NCI-H460 (cell line): ENCODE measurements at places on chromosomes 13 and 19.
A peak's percentile ranks its signal among the peaks of the same experiment; 100 is the strongest.

DNA sequence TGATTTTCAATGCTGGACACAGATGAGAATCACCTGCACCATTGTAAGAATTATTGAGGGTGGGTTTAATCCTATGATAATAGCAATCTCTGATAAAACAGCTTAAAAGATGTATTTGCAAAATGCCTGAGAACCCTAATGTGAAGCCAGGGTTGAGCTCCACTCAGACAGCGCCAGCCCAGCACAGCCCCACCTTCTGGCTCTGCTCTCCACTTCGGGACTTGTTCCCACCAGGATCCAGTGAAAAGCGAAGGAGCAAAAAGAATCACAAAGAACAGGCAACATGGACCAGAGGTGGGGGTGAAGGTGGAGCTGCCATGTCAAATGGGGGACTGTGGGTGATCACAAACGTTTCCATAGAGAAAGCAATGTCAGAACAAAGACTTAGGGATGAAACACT is 18.6 kb upstream of the ZNF816 start:
- DNase-seq, result no peak

GRCh38 chr13:53885997-53886396 is 857.4 kb downstream of the OLFM4 start:
- no peak for DNase-seq

DNA sequence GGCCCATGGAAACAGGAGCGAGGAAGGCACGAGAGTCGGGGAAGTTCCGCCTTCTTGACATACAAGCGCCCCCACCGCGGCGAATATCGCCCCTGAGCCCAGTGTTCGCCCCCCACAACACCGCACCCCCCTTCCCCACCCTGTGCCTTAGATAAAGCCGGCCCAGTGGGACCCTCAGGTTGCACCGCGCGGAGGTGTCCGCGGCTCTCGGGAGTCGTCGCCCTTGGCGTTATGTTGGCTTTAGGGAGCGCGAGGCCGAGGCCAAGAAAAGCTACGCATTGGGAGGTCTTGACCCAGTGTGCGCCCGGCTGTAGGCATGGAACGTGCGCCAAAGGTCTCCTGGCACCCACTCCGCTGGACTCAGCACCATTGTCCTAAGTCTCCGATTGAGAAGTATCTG is 603 bp upstream of the ZNF132 start:
- no peak for DNase-seq

DNA sequence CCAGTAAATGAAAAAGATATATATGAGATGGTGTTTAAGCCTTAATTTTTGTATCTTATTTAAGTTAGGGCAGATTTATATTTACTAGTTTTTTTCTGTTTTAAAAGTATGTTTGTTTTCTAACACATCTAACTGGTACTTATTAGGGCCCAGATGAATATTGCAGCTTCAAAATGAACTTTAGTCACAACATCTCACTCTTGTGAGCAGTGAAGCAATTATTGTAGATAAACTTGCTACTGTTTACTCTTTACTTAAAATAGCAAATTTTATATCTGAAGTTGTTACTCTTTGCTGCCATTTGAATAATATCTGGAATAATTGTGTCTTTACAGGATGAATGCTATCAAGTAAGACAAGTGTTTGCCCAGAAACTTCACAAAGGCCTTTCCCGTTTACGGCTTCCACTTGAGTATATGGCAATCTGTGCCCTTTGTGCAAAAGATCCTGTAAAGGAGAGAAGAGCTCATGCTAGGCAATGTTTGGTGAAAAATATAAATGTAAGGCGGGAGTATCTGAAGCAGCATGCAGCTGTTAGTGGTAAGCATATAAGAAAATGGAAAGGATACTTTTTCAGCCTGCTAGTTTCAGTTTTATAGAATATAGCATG is 166.8 kb downstream of the PDS5B start:
- DNase-seq, result no peak

DNA sequence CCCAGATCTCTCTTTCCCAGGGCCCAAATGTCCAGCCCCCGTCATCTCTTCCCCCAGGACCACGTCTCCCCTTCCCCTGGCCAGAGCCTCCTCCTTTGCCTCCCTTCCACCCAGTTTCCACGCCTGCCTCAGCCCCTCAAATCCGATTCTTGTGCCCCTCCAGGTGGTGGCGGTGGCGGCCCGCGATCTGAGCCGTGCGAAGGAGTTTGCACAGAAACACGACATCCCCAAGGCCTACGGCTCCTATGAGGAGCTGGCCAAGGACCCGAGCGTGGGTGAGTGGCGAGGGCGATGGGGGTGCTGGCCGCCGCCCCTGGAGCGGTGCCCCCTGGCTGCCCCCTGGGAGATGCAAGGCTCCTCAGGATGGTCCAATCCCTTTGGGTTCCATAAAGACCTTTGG is 1.3 kb downstream of the DHDH start:
- no peak for DNase-seq

DNA sequence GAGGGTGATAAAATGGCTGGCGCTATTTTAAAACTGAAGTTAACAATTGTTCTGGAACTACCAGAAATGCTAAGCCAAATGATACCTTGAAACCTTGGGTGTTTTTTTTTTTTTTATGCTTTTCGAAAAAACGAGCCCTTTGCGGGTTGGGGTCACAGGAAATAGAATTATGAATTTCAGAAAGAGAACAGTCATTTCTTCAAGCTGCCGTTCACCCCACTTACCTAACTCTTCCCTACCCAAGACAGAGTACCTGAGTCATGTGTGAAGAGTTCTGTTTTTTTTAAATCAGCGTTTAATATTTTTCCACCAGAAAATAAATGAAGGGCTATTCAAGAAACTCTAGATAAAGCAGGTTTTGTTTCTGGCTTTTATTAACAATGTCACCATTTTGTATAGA is 35.3 kb downstream of the KLF2 start:
- no peak for DNase-seq

- DNase-seq, result no peak
Measured at GRCh38 chr13:51225029-51225428, 2.8 kb downstream of the FAM124A start.

DNA sequence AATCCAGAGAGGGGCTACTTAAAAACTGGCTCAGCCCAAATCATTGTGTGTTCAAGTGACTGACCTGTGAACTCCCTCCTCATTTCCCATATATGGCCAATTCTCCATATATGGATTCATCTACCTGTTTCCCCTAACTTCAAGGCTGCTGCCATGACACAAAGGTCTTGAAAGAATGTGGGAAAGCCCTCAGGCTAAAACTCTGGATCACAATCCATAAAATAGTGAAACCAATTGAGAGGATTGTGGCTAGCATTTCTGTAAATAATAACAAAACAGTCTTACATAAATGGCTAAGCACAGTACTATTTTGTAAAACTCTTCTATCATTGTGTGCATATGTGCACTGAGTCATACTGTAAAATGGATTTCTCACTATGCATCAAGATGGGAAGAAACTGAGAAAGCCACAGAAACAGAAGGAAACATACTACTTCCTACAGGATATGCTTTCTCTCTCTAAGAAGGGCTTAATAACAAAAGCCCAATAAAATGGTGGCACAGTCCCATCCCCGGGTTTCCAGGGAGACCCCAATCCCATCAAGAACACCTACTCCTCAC is 80.5 kb downstream of the FOXO1 start:
- DNase-seq, result no peak

DNA sequence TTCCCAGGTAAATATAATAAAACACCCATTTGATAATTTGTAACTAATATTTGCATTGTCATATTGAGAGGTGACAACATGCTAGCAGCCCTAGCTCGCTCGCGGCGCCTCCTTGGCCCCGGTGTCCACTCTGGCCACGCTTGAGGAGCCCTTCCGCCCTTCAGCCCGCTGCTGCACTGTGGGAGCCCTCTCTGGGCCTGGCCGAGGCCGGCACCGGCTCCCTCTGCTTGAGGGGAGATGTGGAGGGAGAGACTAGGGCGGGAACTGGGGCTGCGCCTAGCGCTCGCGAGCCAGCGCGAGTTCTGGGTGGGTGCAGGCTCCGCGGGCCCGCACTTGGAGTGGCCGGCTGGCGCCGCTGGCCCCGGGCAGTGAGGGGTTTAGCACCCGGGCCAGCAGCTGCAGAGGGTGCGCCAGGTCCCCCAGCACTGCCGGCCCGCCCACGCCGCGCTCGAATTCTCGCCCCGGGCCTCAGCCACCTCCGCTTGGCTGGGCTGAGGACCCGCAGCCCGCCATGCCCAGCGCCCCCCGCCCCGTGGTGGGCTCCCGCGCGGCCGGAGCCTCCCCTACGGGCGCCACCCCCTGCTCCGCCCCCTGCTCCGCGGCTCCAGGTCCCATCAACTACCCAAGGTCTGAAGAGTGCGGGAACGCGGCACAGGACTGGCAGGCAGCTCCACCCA is 594.4 kb downstream of the SLITRK6 start:
- no peak for DNase-seq

- no peak for DNase-seq
Measured at GRCh38 chr13:83987394-83987793, 105.1 kb upstream of the SLITRK1 start.

DNA sequence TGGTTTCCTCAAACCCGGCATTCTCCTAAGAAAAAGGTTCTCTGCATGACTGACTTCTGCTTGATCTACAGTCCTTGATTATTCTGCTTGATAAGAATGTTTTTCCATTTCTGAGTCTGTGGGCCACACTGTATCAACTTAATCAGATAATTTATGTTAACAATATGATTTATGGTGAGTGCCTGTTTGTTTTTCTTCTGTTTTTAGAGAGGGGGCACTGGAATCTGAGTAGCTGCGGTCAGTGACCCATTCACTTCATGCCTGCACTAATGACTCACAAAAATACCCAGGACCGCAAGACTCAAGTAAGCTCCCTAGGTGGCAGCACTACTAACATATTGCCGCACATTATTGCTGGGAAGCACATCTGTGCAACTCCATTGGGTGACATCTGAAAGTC is 542.3 kb upstream of the ATXN8OS start:
- DNase-seq, result peak; percentile 13

DNA sequence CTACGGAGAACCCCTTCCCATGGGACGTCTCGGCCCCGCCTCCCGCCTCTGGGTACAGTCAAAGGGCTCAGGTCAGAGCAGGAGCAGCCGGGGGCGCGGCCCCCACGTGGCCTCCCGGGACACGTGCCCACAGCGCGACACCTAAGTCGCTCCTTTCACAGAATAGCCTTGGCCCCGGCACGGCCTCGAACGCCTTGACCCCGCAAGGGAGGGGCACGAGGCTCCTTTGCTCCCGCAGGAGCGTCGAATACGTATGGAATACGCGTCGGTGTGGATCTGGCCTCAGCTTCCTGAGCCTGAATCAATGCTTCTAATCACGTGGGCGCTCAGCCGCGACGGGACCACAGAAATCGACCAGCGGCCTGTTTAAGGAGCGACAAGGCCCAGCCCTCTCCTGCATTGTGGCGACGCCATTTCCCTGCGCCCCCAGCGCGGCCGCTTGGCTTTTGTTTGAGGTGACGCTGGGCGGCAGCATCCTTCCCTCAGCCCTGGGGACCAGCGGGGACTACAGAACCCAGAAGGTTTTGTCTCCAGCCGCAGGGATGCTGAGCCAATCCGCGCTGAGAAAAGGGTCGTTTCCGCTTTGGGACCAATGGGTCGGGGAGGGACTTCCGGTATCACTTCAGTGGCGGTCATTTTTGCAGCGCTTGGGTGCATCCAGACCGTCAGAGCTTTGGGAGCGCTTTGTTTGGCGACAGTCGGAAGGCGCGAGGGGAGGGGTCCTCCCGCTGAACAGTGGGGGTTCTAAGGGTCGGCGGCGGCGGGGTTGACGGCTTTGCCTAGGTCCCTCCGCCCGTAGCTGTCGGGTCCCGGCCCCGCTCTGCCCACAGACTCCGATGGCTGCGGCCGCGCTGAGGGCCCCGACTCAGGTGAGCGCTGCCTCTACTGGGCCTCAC is at the start of gene ZIK1:
TSS of gene ZIK1 (plus strand) at position 625 of the 896 bp plus-strand sequence. CDS start at position 837, 212 bp downstream.
- DNase-seq, result no peak

DNA sequence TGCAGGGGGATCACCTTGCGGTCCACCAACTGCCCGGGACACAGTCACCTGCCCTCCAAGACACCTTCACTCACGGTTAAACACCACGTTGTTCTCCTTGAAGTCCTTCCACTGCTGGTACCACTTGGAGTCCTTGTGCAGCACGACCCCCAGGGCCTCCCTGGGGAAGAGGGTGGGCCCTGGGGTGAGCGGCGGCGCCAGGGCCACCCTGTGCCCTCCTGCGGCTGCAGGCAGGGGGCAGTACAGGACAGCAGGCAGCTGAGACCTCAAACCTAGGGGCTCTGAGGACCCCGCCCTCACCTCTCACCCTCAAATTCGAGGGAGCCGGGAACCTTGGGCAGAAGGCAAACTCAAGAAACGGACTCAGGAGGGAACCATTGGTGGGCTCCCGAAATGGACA is 7.5 kb upstream of the CTXN1 start:
- no peak for DNase-seq

DNA sequence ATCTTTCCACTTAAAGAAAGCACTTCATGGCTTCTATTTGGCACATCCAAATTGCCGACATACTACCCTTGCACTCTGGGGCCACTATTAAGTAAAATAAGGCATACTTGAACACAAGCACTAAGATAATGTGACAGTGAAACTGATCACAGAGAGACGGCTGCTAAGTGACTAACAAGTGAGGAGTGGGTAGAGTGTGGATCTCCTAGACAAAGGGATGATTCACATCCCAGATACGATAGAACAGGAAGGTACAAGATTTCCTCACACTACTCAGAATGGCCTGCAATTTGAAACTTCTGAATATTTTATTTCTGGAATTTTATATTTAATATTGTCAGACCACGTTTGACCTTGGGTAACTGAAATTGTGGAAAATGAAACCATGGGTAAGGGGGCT is 1721.8 kb upstream of the SPRY2 start:
- DNase-seq, result no peak

- no peak for DNase-seq
Measured at GRCh38 chr19:18205200-18205892, 1.5 kb upstream of the RAB3A start.

DNA sequence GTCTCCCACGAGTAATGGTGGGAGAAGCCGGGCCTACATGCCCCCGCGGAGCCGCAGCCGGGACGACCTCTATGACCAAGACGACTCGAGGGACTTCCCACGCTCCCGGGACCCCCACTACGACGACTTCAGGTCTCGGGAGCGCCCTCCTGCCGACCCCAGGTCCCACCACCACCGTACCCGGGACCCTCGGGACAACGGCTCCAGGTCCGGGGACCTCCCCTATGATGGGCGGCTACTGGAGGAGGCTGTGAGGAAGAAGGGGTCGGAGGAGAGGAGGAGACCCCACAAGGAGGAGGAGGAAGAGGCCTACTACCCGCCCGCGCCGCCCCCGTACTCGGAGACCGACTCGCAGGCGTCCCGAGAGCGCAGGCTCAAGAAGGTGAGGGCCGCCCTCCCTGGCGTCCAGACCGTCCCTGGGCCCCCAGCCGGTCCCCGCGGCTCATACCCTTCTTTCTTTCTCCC is 1.4 kb upstream of the USF2 start:
- DNase-seq, result peak; percentile 20

GRCh38 chr19:49544154-49544553 is 16.4 kb downstream of the RCN3 start:
- no peak for DNase-seq

DNA sequence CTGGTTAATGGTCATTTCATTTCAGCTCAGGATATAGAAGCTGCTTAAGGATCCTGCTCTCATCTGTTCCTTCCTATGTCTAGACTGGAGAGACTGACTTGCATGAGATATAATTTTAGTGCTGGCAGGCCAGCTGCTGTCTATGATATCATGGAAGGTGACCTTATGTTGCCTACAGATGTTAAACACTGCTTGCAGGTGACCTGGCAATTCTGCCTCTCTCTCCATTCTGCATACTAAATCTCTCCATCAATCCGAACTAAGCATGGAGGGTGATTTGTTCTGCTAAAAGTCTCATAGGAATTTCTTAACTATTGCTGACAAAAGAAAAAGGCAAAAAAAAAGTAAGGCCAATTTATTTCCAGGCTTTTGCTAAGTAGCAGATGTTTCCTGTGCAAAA is 81.0 kb downstream of the CCNA1 start:
- DNase-seq, result no peak

GRCh38 chr19:39951686-39952085 is 17.3 kb upstream of the FCGBP start:
- DNase-seq, result no peak
